ENCODE measurements at places on chromosomes 13 and 19.

GRCh38 chr19:6886277-6886897, 992 bp upstream of the ADGRE1 start:
- DNase-seq = no peak

GRCh38 chr19:18718015-18718526, 34.6 kb downstream of the CRTC1 start:
- DNase-seq = no peak

DNA sequence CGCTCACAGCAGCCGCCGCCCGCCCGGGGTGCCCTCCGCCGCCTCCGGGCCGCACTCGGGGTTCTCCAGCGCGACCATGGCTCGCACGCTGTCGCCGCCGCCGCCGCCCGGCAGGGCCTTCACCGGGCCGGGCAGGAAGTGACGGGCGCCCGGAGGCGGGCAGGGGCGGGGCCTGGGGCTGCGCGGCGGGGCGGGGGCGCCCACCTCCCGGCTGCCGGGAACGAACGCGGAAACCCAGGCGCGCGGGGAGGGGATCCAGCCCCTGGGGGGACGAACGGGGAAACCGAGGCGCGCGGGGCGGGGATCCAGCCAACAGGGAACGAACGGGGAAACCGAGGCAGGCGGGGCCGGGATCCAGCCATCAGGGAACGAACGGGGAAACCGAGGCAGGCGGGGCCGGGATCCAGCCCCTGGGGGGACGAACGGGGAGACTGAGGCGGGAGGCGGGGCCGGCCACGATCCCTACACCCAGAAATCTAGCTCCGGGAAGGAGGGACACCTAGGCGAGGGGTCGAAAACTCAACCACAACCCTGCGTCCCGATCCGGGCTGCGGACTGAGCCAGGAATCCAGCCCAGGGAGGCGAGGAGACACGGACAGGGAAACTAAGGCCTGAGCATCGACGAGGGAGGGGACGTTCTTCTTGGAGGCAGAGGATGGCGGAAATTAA, at the start of gene R3HDM4:
TSS of gene R3HDM4 (minus strand) at position 140 of the 669 bp plus-strand sequence. CDS start at position 78, 62 bp downstream.
- no peak for DNase-seq

DNA sequence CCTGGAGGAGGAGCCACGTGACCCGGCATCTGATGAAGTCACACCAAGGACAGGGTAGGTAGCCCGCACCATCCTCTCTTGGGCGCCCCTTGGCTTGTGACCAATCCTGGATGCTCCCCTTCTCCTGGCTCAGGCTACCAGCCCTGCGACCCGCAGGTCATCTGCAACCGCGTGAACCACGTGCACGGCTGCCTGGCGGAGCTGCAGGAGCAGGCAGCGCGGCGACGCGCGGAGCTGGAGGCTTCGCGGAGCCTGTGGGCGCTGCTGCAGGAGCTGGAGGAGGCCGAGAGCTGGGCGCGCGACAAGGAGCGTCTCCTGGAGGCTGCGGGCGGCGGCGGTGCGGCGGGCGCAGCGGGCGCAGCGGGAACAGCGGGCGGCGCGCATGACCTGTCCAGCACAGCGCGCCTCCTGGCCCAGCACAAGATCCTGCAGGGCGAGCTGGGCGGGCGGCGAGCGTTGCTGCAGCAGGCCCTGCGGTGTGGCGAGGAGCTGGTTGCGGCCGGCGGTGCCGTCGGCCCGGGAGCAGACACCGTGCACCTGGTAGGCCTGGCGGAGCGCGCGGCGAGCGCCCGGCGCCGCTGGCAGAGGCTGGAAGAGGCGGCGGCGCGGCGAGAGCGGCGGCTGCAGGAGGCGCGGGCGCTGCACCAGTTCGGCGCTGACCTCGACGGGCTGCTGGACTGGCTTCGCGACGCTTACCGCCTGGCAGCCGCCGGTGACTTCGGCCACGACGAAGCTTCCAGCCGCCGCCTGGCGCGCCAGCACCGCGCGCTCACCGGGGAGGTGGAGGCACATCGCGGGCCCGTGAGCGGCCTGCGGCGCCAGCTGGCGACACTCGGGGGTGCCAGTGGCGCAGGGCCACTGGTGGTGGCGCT, 45.9 kb downstream of the SPTBN4 start:
- no peak for DNase-seq

- no peak for DNase-seq
These were observed 3.7 kb upstream of the TECR start for GRCh38 chr19:14525729-14526128.
